ENCODE measurements at places on chromosomes 2 and 18.
A peak's percentile ranks its signal among the peaks of the same experiment; 100 is the strongest.

DNA sequence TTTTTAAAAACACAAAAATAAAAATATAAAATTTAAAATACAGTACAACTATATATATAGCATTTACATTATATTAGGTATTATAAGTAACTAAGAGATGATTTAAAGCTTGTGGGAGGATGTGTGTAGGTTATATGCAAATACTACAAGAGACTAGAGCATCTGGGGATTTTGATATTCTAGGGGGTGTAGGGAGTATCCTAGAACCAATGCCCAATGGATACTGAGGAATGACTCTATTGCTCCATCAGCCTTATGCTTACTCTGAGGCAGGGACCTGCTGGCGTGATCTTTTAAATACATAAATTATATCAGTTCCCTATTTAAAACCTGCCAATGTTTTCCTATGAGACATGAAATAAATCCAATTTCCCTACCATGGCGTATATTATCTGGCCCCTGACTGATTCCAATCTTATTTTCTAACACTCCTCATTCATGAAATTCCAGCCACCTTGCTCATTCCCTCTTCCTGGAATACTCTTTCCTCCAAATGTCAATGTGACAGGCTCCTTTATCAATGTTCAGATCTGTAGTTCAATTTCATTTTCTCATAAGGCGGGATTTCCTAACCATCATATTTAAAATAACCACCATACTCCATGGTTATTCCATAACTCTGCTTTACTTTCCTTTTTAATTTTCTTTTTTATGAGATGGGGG lies 22.2 kb downstream of the SP3 start:
- no peak for DNase-seq

DNA sequence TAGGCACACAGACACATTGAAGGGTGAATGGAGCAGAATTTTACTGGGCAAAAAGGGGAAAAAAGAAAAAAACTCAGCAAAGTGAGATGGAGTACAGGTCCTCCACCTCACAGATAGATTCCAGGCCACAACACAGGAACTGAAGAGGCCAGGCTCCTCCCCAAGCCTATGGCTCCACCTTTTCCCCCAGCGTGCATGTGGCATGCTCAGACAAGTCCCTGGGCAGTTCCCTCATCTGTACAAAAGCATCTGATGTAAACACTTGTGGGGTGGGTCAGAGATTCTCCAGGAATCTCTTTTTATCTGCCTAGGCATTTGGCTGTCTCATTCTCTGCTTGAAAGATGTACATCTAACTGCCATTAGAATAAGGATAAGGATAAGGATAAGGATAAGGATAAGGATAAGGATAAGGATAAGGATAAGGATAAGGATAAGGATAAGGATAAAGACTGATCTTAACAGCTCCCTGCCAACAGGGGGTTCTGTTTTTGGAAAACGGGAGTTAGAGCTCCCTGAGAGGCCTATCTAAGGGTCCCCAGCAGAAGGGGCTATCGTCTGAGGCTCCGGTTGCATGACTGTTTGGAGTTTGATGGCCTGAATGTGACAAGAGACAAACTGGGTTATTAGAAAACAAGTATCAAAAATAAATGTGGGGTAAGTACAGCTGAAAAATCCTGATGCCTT lies 17.2 kb upstream of the ASXL3 start:
- no peak for DNase-seq

- DNase-seq: no peak
Measured at GRCh38 chr2:158412206-158412605, 44.3 kb downstream of the CCDC148 start.

- no peak for DNase-seq
Measured at GRCh38 chr2:86333378-86333777, 4.0 kb downstream of the REEP1 start.

DNA sequence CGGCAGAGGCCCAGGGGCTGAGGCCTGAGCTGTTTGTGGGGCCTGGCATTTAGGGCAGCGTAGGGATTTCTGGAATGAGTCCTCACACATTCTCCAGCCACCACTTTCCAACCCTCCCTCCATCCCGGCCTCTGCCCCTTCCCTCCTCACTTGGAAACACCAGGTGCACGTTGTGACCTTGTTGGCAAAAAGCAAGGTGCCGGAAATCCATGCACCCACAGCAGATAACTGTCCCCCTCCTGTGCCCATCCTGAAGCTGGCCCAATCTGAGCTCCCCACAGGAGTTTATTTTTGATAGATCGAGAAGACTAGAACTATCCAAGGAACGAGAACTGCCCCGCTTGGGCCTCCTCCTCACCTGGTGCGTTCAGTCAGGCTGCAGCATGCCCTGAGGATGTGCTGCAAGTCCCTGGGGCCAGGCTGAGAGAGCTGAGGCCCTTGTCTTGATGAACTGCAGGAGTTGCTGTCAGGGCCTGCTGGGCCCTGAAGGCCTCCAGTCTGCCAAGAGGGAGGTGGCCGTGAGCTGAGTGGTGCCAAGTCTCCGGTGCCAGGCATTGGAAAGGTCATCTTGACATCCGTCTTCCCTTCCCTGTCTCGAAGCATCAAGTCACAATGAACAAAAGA lies 55.8 kb downstream of the CTIF start:
- DNase-seq: no peak

- no peak for DNase-seq
Measured at GRCh38 chr2:241616168-241617125, 20.5 kb downstream of the THAP4 start.

- DNase-seq: no peak
Measured at GRCh38 chr2:210913461-210913860, 357.1 kb downstream of the CPS1 start.

GRCh38 chr2:226619707-226620106 lies 179.9 kb downstream of the IRS1 start:
- no peak for DNase-seq

DNA sequence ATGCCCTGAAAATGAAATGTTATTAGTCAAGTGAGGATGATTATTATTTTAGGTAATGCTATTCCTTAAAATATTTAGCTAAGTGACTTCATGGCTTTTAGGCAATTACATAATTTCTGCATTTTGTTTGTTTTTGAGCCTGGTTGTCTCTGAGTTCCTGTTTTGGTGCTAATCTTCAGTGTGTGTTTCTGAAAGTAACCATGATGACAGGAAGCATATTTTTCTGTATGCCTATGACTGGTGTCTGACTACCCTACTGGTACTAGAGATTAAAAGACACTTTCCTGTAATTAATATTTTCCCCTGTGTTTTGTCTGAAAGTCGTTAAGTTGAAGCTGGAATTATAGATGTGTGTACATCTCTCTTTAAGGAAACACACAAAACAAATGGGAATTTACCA lies 295.0 kb upstream of the SPRED2 start:
- no peak for DNase-seq

DNA sequence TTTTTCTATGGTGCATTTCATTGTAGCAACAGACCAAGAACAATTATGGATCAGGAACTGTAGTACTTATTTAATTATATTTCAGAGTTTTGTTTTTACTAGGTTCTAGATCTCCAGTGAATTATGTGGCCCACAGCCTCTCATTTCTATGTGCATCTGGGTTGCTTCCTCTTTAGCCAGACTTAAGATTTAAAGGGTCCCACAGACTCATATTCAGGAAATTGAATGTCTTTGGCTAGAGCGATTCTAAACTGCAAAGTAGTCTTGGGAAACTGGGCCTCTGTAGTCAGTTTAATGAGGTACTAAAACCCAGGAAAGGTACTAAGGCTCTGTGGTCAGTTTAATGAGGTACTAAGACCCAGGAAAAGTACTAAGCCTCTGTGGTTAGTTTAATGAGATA lies 94.4 kb downstream of the LYPD6B start:
- DNase-seq: no peak

DNA sequence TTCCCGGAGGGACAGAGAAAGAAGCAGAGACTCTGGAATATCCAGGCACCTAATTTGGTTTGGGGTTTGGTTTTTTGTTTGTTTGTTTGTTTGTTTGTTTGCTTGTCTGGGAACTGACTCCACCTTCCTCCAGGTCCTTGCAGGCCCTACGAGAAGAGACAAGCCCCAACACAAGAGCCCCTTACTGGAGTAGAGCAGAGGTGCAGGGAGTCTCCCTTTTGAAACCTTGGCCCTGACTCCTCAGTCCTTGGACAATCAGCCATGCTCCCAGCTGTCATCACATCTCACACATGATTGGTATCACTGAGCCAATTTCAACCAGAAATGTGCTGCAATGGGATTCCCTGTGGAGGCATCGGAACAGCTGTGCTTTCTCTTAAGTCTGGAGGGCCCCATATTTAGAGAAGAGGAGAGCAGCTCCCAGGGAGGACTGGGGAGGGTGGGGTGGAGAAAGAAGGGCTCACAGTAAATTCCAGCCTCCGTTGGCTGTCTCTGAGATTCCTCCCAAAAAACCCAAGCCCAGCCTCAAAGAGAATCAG lies 279.9 kb upstream of the NCKAP5 start:
- DNase-seq: no peak

DNA sequence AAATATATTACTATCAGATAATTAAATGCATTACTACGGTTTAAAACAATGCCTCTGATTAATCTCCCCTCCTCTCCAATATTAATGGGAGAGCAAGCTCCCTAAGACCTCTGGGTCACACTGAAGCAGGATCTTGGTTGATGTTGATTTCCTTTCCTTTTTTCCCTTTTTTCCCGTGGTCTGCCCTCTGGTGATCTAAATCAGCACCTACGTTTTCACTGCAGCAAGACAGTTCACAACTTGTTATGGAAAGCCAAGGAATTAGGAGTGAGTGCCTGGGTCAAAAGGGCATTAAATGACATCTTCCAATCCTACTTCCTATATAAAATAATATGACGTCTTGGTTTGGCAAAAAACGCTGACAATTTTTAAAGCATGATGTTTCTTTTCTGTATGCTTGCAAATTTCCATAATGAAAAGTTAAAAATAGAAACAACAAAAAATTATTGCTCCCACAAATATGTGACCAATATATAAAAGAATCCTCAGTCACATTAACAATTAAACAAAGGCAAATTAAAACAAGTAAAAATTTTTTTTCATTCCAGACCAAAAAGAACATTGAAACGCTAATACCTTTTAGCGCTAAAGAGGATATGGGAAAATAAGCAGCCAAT lies 7.9 kb upstream of the CFAP36 start:
- DNase-seq: no peak

- DNase-seq: no peak
Measured at GRCh38 chr18:63356272-63356896, 10.6 kb downstream of the KDSR start.

DNA sequence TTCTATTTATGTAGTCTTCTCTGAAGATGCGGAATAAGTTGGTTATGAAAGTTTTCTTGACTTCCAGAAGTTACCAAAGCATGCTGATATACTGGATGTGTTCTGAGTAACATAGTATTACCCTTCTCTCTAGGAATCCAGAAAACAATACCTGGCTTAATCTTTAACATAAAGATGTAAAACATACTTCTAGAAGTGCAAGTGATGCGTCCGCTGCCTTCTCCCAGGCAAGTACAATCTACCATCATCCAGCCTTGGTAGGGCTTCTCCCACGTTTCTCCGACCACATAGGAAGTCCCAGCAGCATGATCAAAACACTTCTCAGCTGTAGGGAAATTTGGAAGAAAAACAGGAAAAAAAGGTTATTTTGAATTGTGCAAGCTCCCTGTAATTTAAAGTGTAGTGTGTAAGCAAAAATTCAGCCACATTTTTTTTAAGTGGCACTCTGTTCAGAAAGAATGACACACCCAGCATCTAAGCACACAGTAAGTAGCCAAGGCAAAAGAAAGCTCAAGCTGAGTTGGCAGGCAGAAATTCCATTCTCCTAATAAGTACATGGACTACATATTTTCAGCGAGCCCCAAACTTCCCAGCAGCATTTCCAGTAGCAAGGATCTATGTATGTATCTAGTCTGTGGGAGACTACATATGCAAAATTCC lies 5.2 kb downstream of the FN1 start:
- no peak for DNase-seq

DNA sequence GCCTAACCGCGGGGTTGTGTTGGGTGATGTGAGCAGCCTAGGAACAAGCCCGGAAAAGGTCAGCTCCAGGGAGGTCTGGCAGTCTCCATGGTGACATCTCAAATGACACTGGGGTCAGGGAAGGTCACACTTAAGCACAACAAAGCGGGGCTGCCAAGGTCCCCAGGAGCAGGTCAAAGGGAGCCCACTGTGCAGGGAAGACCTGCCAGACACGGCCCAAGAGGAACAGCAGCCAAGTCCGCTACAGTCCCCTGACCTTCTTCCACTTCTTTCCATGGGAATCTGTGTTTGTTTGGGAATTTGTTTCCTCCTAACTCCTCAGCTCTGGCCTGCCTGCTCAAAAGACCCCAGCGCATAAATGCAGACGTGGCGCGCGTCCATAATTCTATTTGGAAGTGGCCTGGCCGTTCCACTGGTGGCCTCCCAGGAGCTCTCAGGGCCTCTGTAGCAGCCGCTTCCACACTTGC lies 232.1 kb upstream of the COPS8 start:
- no peak for DNase-seq

GRCh38 chr2:158456309-158457066 lies at the start of the genes CCDC148 and PKP4:
Gene CCDC148, minus strand, starts transcription at chr2:158456753. Its CDS starts 314 bp downstream, at chr2:158456439.
Gene PKP4, plus strand, starts transcription at chr2:158456952. Its CDS starts 76,233 bp downstream, at chr2:158533185.
- peak; percentile 93 for DNase-seq

- no peak for DNase-seq
Measured at GRCh38 chr18:22411446-22411845, 6.3 kb downstream of the CTAGE1 start.

- DNase-seq: no peak
Measured at GRCh38 chr18:55244546-55244945, 285.3 kb upstream of the CCDC68 start.

DNA sequence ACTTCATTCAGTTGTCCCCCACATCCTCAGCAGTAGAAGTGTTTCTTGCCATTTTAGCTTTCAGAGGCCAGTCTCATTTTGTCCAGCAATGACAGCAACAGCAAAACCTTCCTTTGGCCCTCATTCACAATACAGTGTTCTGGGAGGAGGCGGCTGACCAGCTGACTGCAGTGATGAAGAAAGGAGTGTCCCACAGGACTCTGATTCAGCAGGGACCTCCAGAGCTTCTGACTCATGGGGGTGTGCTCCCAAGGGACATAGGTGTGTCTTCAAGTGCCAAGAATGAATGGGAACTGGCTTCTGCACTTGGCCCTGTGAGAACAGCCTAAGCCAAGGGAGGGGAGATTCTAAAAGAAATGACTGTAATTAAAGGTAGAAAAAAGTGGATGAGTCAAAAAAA lies 147.0 kb upstream of the PELI1 start:
- no peak for DNase-seq

DNA sequence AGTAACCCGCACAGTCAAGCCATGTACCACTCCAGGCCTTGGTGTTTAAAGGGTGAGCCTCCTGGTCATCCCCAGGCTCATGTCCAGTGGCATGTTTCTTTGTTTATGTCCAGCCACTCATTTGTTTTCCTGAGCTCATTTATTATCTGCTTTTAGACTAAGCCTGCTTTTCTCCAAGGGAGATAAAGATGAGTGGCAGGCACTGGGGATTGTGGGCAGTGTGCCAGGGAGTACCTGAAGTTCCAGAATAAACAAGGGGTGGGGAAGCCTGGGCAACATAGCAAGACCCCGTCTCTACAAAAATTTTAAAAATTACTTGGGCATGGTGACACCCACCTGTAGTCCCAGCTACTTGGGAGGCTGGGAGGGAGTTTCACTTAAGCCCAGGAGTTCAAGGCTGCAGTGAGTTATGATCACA lies 1.9 kb downstream of the ANXA4 start:
- no peak for DNase-seq

DNA sequence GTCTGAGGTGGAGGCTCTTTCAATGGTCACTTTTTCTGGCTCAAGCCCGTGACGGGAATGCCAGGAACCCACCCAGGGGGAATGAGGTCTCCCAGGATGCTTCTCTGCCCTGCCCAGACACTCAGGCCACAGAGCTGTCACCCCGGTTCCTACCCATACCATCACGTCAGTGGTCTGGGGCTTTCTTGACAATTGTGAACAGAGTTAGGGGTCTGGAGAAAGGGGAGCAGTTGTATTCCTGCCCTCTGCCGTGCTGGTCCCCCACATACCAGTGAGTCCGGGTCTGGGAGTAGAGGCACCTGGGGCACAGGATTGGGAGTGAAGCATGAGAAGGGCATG lies 97.2 kb downstream of the B3GNT2 start:
- DNase-seq: no peak

GRCh38 chr2:182359027-182359989 lies 67.5 kb downstream of the PDE1A start:
- no peak for DNase-seq
